ENCODE measurements at places on chromosomes 12 and 14.

DNA sequence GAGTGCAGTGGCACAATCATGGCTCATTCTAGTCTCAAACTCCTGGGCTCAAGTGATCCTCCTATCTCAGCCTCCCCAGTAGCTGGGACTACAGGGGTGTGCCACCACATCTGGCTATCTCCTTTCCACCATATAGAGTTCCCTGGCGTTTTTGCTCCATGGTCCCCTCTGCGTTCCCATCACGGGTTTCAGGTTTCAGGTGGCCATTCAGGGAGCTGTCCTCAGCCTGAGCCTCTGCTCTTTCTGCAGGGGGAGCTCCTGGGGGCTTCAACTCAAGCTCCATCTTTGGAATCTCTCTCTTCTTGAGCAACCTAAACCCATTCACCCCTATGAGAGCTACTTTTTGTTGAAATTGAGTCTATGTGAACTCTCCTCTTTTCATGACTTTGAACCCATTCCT is 11.6 kb downstream of the SMIM41 start:
- no peak for DNase-seq

- DNase-seq = no peak
These were observed 3.9 kb upstream of the MDM2 start for GRCh38 chr12:68803948-68804656.

DNA sequence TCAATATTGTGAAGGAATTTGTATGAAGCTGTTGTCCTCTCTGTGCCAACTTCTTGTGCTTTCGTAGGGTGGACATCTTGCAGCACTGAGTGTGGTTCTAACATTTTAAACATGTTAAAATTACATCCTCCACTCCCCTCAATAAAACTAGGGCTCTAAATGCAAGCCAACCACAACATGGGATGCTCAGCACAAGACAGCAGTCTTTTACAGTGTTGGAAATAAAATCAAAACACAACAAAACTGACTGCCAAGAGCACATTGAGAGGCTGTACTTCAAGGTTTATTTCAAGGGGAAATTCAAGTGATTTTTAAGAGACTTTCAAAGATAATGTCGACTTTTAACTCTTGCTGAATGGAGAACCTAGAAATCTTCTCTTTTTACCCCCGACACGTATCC is 396.9 kb downstream of the TMTC2 start:
- no peak for DNase-seq

DNA sequence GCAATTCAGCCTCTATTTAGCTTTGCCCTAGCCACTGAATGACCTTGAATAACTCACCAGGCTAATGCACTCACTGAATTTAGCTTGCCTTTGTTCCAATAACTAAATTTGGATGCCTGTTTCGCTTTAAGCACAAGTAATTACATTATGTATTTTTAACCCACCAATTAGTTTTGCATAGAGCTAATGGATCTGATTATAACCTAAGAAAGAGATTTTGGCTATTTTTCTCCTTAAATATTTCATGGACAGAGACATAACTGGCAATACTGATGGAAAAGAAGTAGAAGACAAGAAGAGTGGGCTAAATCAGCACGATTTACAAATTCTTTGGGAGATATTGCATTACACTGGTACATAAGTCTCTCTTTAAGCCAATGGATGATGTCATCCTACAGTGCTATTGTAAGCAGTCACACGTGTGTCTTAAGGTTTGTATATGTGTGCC is 85.7 kb downstream of the AKAP6 start:
- no peak for DNase-seq

GRCh38 chr14:54435500-54435981 is 5.6 kb downstream of the CNIH1 start:
- DNase-seq = no peak

- no peak for DNase-seq
These were observed 197.5 kb downstream of the PAX9 start for GRCh38 chr14:36859119-36859518.

GRCh38 chr12:104567832-104568486 is 111.2 kb downstream of the CHST11 start:
- DNase-seq = no peak

- DNase-seq = no peak
These were observed 1353.2 kb downstream of the AACS start for GRCh38 chr12:126418400-126418799.

DNA sequence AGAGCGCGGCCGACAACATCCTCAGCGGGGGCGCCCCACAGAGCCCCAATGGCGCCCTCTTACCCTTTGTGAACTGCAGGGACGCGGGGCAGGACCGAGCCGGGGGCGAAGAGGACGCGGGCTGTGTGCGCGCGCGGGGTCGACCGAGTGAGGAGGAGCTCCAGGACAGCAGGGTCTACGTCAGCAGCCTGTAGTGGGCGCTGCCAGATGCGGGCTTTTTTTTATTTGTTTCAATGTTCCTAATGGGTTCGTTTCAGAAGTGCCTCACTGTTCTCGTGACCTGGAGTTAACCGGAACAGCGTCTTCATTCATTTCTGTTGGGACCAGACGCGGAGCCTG is 103.8 kb upstream of the FKBP4 start:
- DNase-seq = peak; percentile 24

GRCh38 chr14:50186107-50186506 is 45.3 kb downstream of the SOS2 start:
- DNase-seq = no peak

DNA sequence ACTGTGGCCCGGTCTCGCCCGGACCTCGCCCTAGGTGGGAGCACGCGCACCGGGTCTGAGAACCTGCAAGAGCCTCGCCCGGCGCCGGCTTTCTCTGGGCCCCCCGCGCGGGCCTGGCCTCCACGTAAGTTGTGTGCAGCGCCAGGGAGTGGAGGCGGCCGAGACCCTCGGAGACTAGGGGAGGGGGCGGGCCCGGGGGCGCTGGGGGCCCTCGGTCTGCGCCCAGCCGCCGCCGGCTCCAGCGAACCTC is 183 bp upstream of the PRMT8 start:
- DNase-seq = no peak

- DNase-seq = no peak
These were observed 1.1 kb upstream of the LRP1 start for GRCh38 chr12:57127101-57127725.

DNA sequence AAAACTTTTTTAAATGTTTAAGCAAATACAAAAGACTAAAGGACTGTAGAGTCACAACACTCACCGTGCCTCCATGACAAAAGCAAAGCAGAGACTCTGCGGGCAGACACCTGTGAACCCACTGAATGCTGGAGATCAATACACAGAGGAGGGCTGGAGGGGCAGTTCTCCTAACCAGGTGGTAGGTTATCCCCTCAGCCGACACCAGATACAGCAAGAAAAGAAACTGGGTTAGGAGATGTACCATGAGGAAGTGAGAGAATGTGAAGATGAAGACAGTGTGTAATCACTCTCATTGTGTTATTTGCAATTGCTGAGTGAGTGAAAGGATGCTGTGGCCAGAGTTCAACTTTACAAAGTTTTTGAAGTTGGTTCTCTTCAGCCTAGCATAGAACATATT is 480.3 kb downstream of the BCL11B start:
- DNase-seq = no peak

GRCh38 chr12:22335794-22336166 is 1.3 kb upstream of the ST8SIA1 start:
- no peak for DNase-seq

GRCh38 chr12:103634732-103635131 is 47.7 kb downstream of the STAB2 start:
- DNase-seq = no peak

GRCh38 chr12:20142956-20143355 is 225.4 kb upstream of the PDE3A start:
- no peak for DNase-seq

DNA sequence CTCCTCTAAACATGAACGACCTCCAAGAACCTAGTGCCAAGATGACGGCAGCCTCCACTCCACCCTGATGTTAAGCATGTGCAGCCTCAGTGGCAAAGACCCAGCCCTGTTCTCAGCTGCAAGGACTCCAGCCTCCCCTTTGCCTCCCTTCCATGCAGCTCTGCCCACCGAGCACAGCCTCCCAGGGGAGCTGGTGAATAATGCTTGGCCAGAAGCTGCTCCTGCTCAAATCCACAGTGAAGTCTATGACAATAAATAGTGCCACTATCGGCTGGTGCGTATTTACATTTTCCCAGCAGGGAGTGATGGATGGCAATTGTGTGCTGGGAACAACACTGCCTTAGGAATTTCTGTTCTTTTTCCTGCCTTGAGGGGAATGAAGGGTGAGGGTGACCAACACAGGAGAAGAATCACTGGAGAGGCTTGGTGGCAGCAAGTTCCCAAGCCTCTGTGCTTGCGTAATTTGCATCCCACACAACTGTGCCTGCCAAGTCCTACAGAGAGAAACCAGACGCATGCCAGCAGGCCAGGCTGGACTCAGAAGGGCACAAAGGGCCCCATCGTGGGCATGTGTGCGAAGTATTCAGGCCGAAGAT is 29.9 kb upstream of the TC2N start:
- DNase-seq = no peak

DNA sequence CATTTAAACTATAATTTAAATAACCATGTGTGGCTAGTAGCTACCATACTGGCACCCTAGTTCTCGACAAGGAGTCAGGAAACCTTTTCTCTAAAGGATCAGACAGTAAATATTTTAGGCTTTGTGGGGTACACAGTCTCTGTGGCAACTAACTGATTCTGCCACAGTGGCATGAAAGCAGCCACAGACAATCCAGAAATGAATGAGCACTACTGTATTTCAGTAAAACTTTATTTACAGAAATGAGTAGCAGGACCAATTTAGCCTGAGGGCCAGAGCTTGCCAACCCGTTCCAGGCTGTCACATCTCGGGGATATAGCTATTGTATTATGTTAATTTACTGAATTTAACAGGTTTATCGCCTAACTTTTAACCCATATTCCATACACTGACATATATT is 278.7 kb downstream of the ITPR2 start:
- DNase-seq = no peak
